ENCODE measurements at places on chromosomes 1 and 21.

DNA sequence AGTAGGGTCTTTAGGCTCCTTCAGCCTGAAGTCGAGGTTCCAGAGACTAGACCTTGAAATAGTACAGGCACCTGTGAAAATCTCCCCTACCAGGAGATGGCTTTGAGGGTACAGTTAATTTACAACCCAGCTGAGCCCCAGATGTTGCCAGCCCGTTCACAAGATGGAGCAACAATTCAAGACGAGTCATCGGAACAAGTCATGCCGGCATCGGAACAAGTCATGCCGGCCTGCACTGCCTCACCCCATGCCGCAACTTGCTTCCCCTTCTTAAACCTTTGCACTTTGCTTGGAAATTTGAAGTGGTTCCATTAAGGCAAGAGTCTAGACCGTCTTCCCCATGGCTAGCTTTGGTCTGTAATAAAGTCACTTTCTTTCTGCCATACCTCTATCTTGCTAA lies 16.0 kb downstream of the HHAT start:
- DNase-seq: no peak

- DNase-seq: no peak
These were observed 30.9 kb upstream of the SERTAD4 start for GRCh38 chr1:210201681-210202080.

DNA sequence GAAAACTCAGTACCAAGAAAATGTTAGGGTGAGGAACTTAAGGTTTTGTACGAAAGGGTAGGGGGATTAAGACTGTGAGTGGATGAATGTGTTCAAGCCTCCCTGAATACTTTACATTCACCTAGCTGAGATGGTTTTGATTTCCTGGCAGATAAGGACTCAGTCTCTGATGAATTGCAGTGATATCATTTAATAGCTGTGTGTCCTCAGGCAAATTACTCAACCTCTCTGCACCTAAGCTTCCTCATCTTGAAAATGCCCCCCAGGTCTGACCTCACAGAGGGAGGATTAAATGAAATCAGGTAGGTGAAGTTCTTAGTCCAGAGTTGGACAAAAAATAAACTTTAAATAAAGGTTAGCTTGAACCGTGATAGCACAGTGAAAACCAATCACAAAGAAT lies 48.4 kb downstream of the CAMK2N1 start:
- DNase-seq: no peak

DNA sequence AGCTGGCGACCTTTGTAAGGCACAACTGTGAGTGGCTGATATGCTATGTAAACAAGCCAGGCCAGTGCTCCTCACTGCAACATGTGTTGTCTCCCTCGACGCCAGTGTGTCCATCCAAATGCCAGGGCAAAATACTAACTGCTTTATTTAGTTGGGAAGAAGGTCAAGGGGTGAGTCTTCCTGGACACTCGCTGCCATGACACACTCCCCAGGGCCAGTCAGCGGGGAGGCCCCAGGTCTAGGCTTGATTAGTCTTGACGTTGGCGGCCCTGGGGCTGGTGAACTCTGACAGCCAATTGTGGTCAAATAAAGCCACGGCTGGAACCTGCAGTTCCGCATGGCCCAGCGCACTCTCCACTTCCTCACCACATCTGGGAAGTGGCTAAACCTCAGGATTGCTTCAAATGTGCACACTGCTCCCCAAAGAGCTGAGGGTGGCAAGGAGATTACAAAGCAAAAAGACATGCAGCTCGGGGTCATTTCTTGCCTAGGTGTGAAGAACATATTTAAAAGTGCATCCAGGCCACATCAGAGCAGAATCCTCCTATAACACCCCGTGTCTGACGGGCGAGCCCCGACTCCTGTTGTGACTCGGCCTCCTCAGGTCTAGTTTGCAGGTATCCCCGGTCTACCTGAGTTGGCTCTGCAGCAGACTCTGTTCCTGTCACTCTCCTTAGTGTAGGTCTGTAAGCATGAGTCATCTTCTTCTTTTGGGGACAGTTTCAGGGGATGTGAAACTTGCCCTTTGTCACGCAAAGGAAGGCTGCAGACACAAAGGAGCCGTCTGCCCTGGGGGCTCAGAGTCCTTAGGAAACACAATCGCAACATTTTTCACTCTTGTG lies 183.5 kb downstream of the RUNX1 start:
- no peak for DNase-seq

- no peak for DNase-seq
These were observed 50.7 kb upstream of the IRF2BP2 start for GRCh38 chr1:234660536-234661316.

- DNase-seq: no peak
These were observed 99.3 kb downstream of the FMN2 start for GRCh38 chr1:240190881-240191401.

Measured in stimulated activated CD8-positive, alpha-beta memory T cell treated with anti-CD3 and anti-CD28 coated beads, Interleukin-15, amount 100 ng/mL, for 1 hour (primary cell).